Fibroblast of lung (primary cell): ENCODE measurements at places on chromosomes 1 and 21.
A peak's percentile ranks its signal among the peaks of the same experiment; 100 is the strongest.

- DNase-seq = no peak
Observed at GRCh38 chr1:61620536-61620935, 104.4 kb downstream of the TM2D1 start.

DNA sequence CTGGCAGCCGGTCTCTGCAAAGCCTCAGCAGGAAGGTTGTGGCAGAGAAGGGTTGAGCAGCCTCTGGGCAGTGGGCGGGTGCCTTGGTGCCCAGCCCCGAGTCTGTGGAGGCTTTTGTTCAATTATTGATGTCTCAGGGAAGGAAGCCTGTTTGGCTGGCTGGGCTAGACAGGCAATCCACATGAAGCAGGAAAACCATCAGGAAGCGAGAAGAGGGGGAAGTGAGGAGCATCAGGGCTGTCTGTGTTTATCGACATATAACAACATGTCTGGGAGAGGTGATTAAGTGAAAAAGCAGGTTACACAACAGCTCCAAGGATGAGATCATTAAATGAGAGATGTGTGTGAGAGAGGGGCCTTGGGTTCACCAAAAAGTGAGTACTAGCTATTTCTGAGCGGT lies 105.4 kb downstream of the UBE2U start:
- peak; percentile 20 for DNase-seq

GRCh38 chr1:247829656-247830055 lies 5.7 kb upstream of the OR14A16 start:
- no peak for DNase-seq

DNA sequence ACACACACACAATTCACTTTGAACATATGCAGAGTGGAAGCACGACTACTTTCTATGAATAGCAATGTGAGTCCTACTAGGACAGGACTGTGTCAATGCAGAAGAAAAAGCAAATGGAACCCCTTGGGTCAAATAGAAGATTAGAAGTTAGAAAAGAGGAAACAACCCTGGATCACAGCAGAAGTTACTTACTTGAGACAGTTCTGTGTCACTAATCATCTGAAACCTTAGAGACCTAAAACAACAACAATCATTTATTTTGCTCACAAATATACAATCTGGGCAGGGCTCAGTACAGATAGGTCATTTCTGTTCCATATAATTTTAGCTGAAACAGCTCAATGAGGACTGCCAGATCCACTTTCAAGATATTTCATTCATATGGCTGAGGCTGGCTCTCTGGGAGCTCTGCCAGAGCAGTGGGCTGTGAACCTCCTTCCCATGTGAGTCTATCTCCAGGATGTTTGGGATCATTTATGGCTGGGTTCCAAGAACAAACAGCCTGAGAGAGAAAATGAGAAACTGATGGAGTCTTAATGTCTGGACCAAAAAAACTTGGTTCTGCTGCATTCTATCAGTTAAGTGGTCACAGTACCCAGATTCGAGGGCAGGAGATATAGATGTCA lies 42.5 kb upstream of the IL10 start:
- peak; percentile 81 for DNase-seq

DNA sequence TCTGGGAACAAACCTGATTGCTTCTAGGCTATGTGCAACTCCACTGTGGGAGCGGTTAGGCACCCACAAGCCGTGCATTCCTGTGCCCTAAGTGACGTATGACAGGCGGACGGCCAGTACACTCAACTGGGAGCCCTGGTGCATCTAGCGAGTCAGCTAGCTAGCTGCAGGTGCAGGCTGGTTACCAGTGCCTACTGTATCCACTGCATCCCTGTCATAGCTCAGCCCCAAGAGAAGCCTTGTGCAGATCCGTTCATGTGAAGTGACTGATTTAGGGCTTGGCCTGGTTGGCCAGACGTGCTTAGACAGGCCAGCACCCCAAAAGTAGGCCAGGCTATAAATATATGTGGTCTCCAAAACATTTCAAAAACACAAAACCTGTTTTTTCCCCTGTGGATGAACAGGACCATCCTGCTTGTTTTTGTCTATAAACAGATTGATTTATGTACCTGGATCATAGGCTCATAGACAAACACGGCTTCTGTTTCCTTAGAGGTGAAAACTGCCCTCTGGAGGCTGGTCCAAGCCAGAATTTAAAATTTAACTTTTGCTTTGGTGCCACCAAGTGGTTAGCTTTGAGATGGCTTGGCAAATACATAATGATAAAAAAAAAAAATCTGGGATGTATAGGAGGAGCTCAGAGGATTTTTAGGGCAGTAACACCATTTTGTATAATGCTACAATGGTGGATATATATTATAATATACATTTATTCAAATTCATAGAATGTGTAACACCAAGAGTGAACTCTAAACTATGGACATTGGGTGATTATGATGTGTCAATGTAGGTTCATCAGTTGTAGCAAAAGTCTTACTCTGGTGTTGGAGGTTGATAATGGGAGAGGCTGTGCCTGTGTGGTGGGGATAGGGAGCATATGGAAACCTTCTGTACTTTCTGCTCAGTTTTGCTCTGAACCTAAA lies 68.5 kb downstream of the GIPC2 start:
- peak; percentile 89 for DNase-seq

DNA sequence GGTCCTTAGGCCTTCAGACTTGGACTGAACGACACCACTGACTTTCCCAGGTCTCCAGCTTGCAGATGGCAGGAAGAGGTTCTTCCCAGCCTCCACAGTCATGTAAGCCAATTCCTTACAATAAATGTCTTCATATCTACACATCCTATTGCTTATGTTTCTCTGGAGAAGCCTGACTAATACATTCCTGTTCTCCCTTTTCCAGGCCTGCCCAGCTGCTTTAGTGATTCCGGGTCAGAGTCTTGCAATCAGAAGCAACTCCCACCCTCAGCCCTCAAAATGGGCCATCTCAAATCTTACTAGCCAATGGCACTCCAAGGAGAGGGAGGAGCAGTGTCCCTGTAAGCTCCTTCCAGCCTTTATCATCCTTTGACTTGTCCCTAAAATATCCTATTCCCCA lies 16.4 kb upstream of the CPT2 start:
- peak; percentile 59 for DNase-seq

DNA sequence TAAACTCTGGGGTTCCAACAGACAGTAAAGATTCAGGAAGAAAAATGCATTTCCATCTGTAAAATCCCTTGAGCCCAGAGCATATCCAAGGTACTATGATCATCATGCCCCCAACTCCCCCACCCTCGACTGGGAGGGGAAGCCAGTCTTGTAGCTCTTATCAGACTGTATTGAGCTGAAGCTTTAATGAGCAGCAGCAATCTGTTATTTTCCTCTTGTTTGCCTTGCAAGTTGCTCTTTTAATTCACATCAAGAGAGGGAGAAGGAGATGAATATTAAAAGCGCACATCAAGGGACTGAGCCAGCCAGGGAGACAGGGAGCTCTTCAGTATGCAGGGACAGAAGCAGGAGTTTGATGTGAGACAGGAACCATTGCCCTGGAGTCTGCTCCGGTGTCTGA lies 52.5 kb upstream of the KCNA3 start:
- no peak for DNase-seq

DNA sequence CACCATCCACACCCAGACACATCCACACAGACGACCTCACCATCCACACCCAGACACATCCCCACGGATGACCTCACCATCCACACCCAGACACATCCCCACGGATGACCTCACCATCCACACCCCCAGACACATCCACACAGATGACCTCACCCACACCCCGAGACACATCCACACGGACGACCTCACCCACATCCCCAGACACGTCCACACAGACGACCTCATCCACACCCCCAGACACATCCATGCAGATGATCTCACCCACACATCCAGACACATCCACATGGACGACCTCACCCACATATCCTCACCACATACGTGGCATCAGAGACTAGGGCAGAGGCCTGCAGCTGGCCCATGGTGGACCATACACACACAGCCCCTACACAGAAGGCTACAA lies 14.7 kb upstream of the FABP3 start:
- DNase-seq = no peak

DNA sequence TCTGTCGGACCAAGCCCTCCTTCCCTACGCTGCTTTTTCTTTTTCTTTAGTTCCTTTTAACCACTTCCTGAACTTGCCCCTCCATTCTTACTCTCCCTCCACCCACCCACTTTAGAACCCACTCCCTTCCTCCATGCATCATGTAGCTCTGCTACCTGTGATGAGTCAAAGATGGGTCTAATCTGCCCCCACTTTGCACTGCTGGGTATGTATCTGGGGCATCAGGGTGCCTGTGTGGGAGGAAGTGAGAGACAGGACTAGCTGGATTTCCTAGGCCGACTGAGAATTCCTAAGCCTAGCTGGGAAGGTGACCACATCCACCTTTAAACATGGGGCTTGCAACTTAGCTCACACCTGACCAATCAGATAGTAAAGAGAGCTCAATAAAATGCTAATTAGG lies 157.7 kb downstream of the SEC16B start:
- no peak for DNase-seq

GRCh38 chr1:172670316-172670715 lies 11.4 kb downstream of the FASLG start:
- no peak for DNase-seq

- DNase-seq = no peak
Observed at GRCh38 chr1:33358114-33358794, 37.4 kb upstream of the A3GALT2 start.

GRCh38 chr1:100347009-100347966 lies 5.0 kb upstream of the CDC14A start:
- DNase-seq = peak; percentile 11

GRCh38 chr1:36155408-36156328 lies at the start of gene MAP7D1:
Gene MAP7D1 (plus strand): TSS chr1:36156160. CDS start chr1:36156418, 258 bp downstream.
- peak; percentile 82 for DNase-seq
